ENCODE measurements at places on chromosomes 13 and 19.

DNA sequence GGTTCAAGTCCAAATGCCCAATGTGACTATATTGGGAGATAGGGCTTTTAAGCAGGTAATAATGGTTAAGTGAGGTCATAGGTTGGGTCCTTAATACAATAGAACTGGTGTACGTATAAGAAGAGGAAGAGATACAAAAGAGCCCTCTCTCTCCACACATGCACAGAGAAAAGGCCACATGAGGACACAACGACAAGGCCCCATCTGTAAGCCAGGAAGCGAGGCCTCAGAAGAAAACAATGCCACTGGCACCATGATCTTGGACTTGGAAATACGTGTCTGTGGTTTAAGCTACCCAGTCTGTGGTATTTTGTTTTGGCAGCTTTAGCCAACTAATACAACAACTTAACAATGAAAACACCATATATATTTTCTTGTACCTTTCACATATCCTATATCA, 23.4 kb upstream of the RFC3 start:
- no peaks in the 10 kb centered on the region for H3K4me1 ChIP-seq
- H3K27ac ChIP-seq = no peak overlapping the region
- no peak overlapping the region for H3K4me3 ChIP-seq
- no peaks in the 10 kb centered on the region for H3K36me3 ChIP-seq

GRCh38 chr13:34942732-34943435, 814 bp downstream of the NBEA start:
- H3K27me3 ChIP-seq = peaks cover 17% of the 10 kb centered on the region
- H3K4me1 ChIP-seq = peaks cover 38% of the 10 kb centered on the region
- no peaks in the 10 kb centered on the region for H3K36me3 ChIP-seq
- H3K4me3 ChIP-seq = peak overlapping the region; percentile 68
- peak; percentile 78 for DNase-seq

- DNase-seq = peak; percentile 95
- H3K36me3 ChIP-seq = peaks cover 5% of the 10 kb centered on the region
- H3K27ac ChIP-seq = peak overlapping the region; percentile 97
- H3K27me3 ChIP-seq = no peaks in the 10 kb centered on the region
These were observed 39.9 kb downstream of the DOCK9 start for GRCh38 chr13:98937911-98938381.

GRCh38 chr13:65035302-65035701, 2194.8 kb downstream of the PCDH9 start:
- H3K4me1 ChIP-seq = no peaks in the 10 kb centered on the region
- no peak for DNase-seq
- H3K36me3 ChIP-seq = no peaks in the 10 kb centered on the region
- H3K27ac ChIP-seq = no peak overlapping the region

- no peaks in the 10 kb centered on the region for H3K36me3 ChIP-seq
- peak overlapping the region; percentile 45 for H3K4me3 ChIP-seq
- H3K27me3 ChIP-seq = peaks cover 23% of the 10 kb centered on the region
- DNase-seq = peak; percentile 33
- H3K27ac ChIP-seq = no peak overlapping the region
- H3K4me1 ChIP-seq = peaks cover 13% of the 10 kb centered on the region
These were observed 23.5 kb upstream of the LAIR1 start for GRCh38 chr19:54387991-54388801.

- H3K4me3 ChIP-seq = no peak overlapping the region
- peaks cover 8% of the 10 kb centered on the region for H3K4me1 ChIP-seq
- no peak for DNase-seq
- no peaks in the 10 kb centered on the region for H3K27me3 ChIP-seq
These were observed 767.6 kb upstream of the SLITRK1 start for GRCh38 chr13:84649853-84650252.

GRCh38 chr13:73974051-73974450, 160.2 kb downstream of the KLF12 start:
- no peaks in the 10 kb centered on the region for H3K36me3 ChIP-seq
- H3K4me1 ChIP-seq = peaks cover 33% of the 10 kb centered on the region
- no peaks in the 10 kb centered on the region for H3K27me3 ChIP-seq
- peak; percentile 5 for DNase-seq

DNA sequence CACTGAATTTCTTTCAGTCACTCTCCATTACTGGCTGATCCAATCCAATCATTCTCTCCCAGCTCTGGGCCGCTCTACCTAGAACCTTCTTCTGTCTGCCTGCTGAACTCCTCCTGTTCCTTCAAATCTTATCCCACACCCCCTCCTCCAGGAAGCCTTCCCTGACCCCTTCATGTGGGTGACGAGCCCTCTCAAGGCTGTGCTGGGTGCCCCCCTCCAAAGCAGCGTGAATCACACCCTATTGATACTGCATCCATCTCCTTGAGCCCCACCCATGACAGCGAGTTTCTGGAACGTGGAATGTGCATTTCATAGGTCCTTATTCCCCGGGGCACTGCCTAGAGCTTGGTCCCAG, 3.2 kb downstream of the PIH1D1 start:
- peaks cover 4% of the 10 kb centered on the region for H3K36me3 ChIP-seq
- no peaks in the 10 kb centered on the region for H3K27me3 ChIP-seq
- H3K27ac ChIP-seq = no peak overlapping the region
- H3K4me3 ChIP-seq = peak overlapping the region; percentile 49

- H3K27ac ChIP-seq = no peak overlapping the region
- no peaks in the 10 kb centered on the region for H3K27me3 ChIP-seq
- H3K36me3 ChIP-seq = no peaks in the 10 kb centered on the region
- no peak for DNase-seq
- H3K4me3 ChIP-seq = no peak overlapping the region
These were observed 10.5 kb downstream of the WIZ start for GRCh38 chr19:15439078-15439799.

GRCh38 chr19:45446295-45446694, 21.5 kb upstream of the FOSB start:
- no peak overlapping the region for H3K4me3 ChIP-seq
- H3K27me3 ChIP-seq = peaks cover 50% of the 10 kb centered on the region
- DNase-seq = peak; percentile 71
- peaks cover 23% of the 10 kb centered on the region for H3K4me1 ChIP-seq
- H3K27ac ChIP-seq = no peak overlapping the region

- 0 out of 2 replicates have a peak, but pooled peaks cover 11% of the 10 kb centered on the region for H3K4me1 ChIP-seq
- no peaks in the 10 kb centered on the region for H3K36me3 ChIP-seq
- H3K27me3 ChIP-seq = peaks cover 36% of the 10 kb centered on the region
These were observed 702 bp upstream of the EPSTI1 start for GRCh38 chr13:42992764-42993122.

- no peak overlapping the region for H3K27ac ChIP-seq
- DNase-seq = no peak
- no peaks in the 10 kb centered on the region for H3K4me1 ChIP-seq
- H3K36me3 ChIP-seq = no peaks in the 10 kb centered on the region
- no peak overlapping the region for H3K4me3 ChIP-seq
These were observed 32.8 kb downstream of the GAS6 start for GRCh38 chr13:113831061-113831460.

GRCh38 chr13:46295491-46296114, 83.9 kb downstream of the LRRC63 start:
- no peaks in the 10 kb centered on the region for H3K36me3 ChIP-seq
- H3K4me1 ChIP-seq = 0 out of 2 replicates have a peak, but pooled peaks cover 4% of the 10 kb centered on the region
- no peaks in the 10 kb centered on the region for H3K27me3 ChIP-seq
- DNase-seq = no peak

GRCh38 chr13:33537026-33537425, 251.5 kb upstream of the STARD13 start:
- H3K36me3 ChIP-seq = no peaks in the 10 kb centered on the region
- H3K27me3 ChIP-seq = no peaks in the 10 kb centered on the region
- DNase-seq = no peak
- H3K27ac ChIP-seq = no peak overlapping the region

GRCh38 chr19:39524495-39524894, 8.2 kb downstream of the EID2B start:
- no peak for DNase-seq
- H3K4me3 ChIP-seq = no peak overlapping the region
- H3K36me3 ChIP-seq = no peaks in the 10 kb centered on the region
- H3K27me3 ChIP-seq = no peaks in the 10 kb centered on the region

DNA sequence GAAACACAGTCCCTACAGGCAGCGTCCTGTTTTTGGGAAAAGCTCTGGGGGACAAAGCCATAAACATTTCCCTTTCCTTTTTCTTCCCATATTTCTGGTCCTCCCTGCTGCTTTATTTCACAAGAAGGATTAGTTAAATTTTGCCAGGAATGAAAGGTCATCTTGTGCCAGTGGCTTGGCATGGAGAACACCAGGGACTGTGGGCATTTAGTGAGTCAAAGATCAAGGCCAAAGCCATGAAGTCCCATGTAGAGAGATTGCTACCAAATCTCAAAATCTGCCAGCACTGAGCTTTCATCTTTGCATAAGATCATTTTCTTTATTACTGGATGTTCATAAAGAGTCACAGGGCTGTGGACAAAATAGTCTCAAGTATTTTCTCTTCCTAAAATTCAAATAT, 29.1 kb upstream of the SLC46A3 start:
- H3K27me3 ChIP-seq = no peaks in the 10 kb centered on the region
- no peak overlapping the region for H3K4me3 ChIP-seq
- no peak overlapping the region for H3K27ac ChIP-seq
- H3K36me3 ChIP-seq = no peaks in the 10 kb centered on the region
- DNase-seq = no peak

- peak overlapping the region; percentile 92 for H3K4me3 ChIP-seq
- no peak for DNase-seq
- H3K36me3 ChIP-seq = no peaks in the 10 kb centered on the region
- peaks cover 40% of the 10 kb centered on the region for H3K27me3 ChIP-seq
- peaks cover 17% of the 10 kb centered on the region for H3K4me1 ChIP-seq
- H3K27ac ChIP-seq = no peak overlapping the region
These were observed 1.0 kb downstream of the DCLK1 start for GRCh38 chr13:36130193-36130551.

DNA sequence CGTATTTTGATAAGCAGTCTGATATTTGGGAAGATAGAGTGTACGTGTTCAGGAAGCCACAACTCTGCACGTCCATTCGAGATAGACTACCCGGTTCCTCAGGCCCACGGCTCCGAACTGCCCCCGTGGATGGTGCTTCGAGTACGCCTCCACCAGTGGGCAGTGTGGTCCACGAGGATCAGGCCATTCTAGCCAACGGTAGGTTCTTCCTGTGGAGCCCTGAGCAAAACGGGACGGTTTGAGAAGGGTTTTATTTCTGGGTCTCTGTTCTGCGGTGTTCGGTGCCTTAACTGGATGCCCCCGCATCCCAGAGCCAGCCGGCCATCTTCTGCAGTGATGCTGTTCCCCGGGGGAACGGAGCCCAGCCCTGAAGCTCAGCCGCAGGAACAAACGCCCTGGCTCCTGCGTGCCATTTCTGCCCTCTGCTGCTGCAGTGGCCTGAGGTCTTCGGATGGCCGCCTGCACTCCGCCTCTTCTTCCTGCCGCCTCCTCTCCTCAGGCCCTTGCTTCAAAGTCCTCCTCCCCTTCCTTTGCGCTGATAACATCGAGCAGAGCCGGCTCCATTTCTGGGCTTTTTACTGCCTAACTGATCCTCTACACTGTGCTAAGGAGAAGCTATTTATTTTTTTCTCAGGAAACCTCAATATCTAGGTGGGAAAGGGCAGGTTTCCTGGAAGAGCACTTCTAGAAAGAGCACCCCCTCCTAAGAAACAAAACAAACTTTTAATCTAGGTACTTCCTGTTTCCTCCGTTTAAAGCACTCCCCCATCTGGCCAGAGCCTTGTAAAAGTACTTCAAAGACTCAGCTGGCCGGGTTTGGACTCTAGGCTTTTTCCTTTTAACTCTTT, 36.2 kb upstream of the SLC46A3 start:
- H3K4me1 ChIP-seq = peaks cover 8% of the 10 kb centered on the region
- H3K4me3 ChIP-seq = no peak overlapping the region
- H3K27me3 ChIP-seq = no peaks in the 10 kb centered on the region

DNA sequence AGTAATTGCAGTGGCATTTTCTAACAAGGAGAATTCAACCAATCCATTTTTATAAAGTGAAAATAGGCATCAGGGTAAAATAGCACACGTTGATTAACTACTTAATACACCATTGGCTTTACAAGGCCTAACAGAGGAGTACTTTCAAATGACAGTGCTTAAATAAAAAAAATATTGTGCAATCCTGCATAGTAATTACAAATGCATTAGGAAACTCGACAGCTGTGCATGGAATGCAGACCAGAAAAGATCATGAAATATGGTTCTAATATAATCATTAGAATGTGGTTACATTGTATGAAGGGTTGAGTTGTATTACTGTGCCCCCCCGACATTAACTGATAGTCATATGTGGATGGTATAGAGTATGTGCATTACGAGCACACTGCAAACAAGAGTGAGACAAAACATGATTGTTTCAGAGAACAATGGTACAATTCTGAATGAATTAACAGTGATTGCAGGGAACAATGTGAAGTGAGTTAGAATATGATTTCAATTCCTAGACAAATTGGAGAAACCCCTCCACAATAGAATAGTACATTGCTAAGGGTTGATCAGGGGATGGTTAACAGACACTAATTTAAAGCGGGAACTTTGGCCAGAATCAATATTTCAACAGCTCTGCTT, 270.6 kb downstream of the GPC5 start:
- H3K36me3 ChIP-seq = no peaks in the 10 kb centered on the region
- no peaks in the 10 kb centered on the region for H3K4me1 ChIP-seq

DNA sequence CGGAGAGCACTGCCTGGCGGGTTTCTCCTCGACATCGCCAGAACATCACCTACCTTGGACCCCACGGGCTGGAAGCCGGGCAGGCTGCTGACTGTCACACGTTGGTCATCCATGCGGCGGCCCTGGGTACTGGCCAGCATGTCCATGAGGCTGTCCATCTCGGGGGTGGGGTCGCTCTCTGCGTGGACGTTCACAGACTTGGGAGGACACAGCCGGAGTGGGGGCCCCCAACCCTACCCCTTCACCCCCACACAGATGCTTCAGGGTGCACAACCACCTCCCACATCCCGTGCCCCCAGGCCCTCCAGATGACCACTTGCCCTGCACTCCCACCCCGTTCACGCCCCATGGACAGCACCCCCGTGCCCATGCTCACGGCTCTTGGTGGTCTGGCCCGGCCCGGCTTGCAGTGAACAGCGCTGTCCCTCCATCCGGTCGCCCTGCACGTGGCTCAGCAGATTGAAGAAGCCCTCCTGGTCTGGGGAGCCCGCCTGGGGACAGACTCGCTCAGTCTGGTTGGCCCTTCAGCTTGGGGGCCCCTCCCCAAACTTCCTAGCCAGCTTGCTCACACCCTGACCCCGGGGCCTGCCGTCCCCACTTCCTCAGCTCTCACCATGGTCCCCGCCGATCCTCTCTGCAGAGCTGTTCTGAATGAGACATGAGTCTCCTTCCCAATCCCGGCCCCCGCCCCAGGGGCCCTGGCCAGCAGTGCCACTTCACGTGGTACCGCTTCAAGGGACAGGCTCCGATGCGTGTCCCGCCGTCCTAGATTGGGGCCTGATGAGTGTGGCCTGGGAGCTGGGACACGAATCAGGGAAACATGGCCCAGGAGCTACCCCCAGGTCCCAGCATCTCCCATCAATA, 947 bp downstream of the PCP2 start:
- no peak for DNase-seq
- H3K27me3 ChIP-seq = peaks cover 24% of the 10 kb centered on the region
- H3K4me3 ChIP-seq = no peak overlapping the region

- H3K36me3 ChIP-seq = no peaks in the 10 kb centered on the region
- H3K4me3 ChIP-seq = peak overlapping the region; percentile 72
- H3K27ac ChIP-seq = peak overlapping the region; percentile 75
- H3K4me1 ChIP-seq = peaks cover 26% of the 10 kb centered on the region
- peak; percentile 95 for DNase-seq
- no peaks in the 10 kb centered on the region for H3K27me3 ChIP-seq
These were observed 1.3 kb downstream of the HCST start for GRCh38 chr19:35903550-35904179.

- no peak overlapping the region for H3K27ac ChIP-seq
- no peaks in the 10 kb centered on the region for H3K27me3 ChIP-seq
- H3K4me3 ChIP-seq = no peak overlapping the region
- DNase-seq = peak; percentile 86
- no peaks in the 10 kb centered on the region for H3K36me3 ChIP-seq
These were observed 16.1 kb upstream of the TPP2 start for GRCh38 chr13:102580552-102581169.
